Osteoblast (primary cell): ENCODE measurements at places on chromosomes 3 and 15. TPM values are rescaled to one million over a fixed set of nuclear protein-coding genes. Genes with fewer than 3 reads are reported as not detected.
A peak's percentile ranks its signal among the peaks of the same experiment; 100 is the strongest.

Gene SLC25A20
- 11.2 and 11.9 TPM in 2 replicates for total RNA-seq

DNA sequence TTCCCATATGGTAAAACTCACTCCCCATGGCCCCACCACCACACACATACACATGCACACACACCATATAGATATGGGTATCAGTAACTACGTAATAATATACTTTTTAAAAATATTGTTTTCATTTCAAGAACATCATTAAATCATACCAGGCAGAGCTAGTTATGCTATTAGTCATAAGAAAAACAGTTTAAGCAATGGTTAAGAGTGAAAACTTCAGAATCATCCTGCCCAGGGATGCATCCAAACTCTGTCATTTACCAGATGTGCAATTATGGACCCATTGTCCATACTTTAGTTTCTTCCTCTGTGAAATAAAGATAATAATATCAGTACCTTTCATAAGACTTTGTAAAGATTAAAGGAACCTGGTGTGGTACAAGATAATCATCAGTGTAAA, 608.3 kb downstream of the RBMS3 start:
- no peak for DNase-seq

DNA sequence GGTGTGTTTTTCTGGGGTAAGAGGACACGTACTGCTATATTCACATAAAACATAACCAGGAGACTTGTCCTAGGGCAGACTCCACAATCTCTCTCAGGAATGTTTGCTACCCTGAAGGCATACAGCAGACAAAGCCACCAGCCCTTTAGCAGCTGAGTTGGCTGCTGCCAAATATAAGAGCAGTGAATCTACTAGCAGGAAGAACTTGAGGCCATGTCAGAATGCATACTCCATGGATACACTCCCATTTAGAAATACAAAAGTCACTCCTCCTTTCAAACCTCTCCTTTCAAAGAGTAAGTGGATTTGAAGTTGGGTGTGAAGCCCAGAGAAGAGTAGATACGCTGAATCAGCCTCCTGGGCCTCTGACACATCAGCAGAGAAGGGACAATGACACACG, 94.1 kb downstream of the CADPS start:
- DNase-seq: no peak

DNA sequence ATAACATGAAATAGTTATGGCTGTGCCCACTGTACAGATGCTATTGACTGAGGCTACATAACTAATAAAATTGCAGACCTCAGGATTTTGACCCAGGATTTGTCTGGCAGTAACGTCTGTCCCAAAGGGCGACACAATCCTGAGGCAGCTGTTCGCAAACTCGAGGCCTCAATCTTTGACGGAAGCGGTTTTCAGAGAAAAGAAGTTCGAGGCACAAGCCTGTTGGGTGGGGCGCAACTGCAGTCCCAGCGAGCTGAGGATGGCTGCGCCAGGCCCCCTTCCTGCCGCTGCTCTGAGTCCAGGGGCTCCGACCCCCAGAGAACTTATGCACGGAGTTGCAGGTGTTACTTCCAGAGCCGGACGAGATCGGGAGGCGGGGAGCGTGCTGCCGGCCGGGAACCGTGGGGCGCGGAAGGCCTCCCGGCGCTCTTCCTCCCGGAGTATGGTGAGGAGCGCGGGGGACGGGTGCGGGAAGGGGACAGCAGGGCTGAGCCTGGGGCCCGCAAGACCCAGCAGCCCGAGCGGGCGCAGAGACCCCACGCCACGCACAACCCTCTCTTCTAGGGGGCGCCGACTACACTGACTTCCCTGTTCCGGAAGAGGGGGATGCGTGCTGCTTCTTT, at the start of gene PARP15:
PARP15 (plus strand) TSS at position 242 of the 623 bp plus-strand sequence; CDS start at position 260, 18 bp downstream.
- peak; percentile 26 for DNase-seq

DNA sequence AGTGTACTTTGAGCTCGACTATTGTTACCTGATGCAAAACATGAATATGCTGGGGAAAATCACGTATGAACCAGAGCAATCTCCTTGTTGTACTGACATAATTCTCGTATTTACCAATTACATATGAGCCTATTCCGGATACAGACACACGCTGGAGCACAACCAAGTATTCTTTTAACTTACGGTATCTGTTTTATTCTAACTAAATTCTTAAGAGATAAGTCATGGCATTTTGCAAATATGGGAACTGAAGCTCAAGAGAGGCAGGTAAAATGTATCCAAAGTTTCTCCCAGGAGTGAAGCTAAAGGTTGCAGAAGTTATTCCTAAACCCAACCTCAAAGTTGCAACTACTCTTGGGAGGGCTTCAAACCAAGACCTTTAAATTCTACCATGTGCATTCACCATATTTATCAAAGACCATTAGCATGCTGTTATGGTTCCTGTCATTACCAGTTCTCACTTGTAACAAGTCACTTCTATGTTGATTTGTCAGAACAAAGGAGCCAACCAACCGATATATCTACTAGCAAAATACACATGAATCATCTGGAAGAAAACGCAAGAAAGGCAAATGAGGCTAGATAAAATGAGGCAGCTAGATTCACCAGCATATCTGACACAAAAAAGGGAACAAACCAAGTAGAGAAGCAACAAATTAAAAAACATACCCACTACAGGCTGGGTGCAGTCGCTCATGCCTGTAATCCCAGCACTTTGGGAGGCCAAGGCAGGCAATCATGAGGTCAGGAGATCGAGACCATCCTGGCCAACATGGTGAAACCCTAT, 17.8 kb downstream of the TBL1XR1 start:
- no peak for DNase-seq

GRCh38 chr3:23153436-23153835, 49.7 kb upstream of the UBE2E2 start:
- DNase-seq: no peak

GRCh38 chr15:60381148-60381788, 16.5 kb downstream of the ANXA2 start:
- DNase-seq: peak; percentile 77
